ENCODE measurements at places on chromosomes 4 and X.

DNA sequence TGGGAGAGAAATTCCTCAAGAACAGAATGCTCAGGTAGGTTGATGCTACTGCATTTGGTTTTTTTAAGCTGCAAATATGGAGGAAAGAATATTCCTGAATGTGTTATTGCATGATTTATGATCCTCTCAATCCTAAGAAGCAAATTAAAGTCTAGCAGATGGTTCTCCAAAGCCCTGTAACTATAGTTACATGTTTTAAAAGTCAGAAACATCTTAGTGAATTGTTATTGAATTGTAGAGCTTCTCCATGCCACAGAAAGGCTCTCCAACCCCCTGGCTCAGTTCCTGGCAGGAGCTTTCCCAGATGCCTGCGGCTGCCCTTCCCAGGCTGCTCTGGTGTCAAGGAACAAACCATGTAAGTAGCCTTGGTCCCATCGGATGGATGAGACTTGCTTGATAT, 227.8 kb upstream of the GATB start:
- DNase-seq, result no peak

- no peak for DNase-seq
Observed at GRCh38 chrX:120740072-120740471, 110.2 kb upstream of the C1GALT1C1 start.

GRCh38 chr4:57098941-57099340, 11.2 kb downstream of the IGFBP7 start:
- DNase-seq, result peak; percentile 55

DNA sequence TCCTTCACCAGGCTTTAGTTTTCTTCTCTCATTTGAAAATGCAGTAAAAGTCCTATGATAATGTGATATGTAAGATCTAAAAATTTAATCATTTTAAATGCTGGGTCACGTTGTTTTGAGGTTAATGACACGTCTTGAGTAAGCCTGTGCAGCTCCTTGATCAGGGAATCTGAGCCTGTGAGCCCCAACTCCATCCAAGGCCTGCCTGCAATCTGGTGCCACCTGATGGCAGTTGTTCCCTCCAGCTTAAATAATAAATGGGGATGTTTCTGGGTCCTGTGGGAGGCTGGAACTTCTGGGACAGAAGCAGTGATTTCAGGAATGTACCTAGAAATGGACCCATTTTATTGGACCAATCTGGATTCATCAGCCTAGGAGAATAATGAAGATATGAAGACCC, 455.4 kb upstream of the ADGRL3 start:
- no peak for DNase-seq

DNA sequence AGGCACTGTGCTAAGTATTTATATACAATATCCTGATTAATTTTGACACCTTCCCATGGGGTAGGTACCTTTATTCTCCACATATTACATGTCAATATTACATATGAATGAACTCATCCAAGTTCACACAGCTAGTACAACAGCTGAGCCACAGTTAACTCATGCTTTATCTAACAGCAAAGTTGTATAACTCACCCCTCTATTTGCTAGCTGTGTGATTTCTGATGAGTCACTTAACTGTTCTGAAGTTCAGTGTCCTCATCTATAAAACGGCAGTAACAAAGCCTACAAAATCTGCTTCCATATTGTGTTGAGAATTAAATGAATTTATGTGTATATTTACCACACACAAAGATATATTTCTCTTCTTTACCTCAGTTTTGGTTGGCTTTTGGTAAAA, 48.2 kb upstream of the KDR start:
- DNase-seq, result no peak

GRCh38 chr4:119211867-119212233, 663 bp upstream of the USP53 start:
- no peak for DNase-seq

GRCh38 chr4:6573986-6574746, 823 bp upstream of the MAN2B2 start:
- DNase-seq, result no peak

- no peak for DNase-seq
Observed at GRCh38 chr4:182885738-182886077, 31.5 kb downstream of the DCTD start.

- DNase-seq, result no peak
Observed at GRCh38 chrX:82141942-82142341, 940.0 kb downstream of the SH3BGRL start.

GRCh38 chrX:37425370-37425769, 76.2 kb downstream of the PRRG1 start:
- DNase-seq, result no peak

DNA sequence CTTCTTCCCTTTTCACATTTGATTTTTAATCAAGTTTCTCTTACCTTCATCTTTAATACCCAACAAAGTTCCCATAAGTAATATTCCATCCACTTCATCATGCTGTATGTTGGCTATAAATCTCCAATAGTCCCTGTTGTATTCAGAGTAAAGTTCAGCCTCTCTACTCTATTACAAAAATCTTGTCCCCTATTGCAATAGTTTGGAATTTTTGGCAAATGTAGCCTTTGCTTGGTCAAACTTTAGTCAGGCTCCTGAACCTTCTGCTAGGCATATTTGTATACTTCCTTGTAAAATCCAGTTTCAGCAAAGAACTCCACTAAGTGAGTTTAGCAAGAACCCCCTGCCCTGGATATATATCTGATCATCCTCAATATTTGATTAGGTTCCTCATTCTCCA, 54.0 kb upstream of the PACRGL start:
- no peak for DNase-seq

GRCh38 chr4:153143527-153144348, 60.5 kb upstream of the TRIM2 start:
- DNase-seq, result peak; percentile 69

DNA sequence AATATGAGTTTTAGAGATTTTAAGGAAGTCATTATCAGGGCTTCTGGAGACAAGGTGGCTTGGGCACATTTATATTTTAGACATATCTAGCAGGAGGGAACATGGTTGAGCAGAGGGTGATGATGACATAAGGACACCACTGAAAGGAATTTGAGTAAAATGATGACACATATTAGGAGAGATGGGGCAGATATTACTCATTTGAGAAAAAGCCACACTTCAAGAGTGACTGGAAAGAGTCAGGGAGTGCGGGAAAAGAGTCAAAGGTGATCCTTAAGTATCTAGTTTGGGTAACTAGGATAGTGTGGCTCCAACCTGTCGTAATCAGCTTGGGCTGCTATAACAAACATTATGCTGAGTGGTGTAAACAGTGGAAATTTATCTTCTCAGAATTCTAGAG, 377.7 kb downstream of the PACRGL start:
- no peak for DNase-seq

DNA sequence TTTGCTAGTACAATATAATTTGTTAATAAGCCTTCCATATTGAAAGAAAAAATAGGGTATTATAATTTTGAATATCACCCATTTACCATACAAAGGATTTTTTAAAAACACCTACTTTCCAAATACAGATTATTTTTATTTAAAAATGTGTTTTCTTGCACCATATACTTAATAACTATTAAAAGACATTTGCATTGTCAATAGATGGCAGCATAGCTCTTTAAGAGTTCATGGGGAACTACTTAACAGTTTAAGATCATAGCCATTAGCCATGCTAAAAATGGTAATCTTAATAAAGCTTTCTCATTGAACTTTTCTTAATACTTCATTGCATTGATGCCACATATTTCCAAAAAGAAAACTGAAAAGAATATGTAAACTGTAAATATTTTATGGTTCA, 1995.9 kb downstream of the C4orf33 start:
- peak; percentile 72 for DNase-seq

DNA sequence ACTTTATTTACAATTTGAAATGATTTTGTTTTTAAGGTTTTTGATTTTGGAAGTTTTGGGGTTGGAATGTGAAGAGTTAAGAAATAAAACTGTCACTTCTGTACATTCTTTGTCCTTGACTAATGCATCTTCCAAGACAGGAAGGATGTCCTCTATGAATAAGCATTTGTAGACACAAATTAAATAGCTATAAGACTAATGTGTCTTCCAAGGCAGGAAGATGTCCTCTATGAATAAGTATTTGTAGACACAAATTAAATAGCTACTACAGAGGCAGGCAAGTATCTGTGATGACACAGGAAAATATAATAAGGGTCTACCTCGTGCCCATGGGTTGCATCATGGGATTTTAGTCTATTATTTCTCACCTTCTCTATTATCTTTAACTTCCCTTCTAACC, 14.5 kb downstream of the PRSS48 start:
- no peak for DNase-seq

- DNase-seq, result no peak
Observed at GRCh38 chr4:3879681-3880614, 113.8 kb downstream of the ADRA2C start.

- no peak for DNase-seq
Observed at GRCh38 chrX:8627796-8628195, 104.1 kb downstream of the ANOS1 start.

- DNase-seq, result no peak
Observed at GRCh38 chr4:101367201-101367600, 19.9 kb upstream of the PPP3CA start.

GRCh38 chr4:492412-492811, 6.5 kb downstream of the ZNF721 start:
- no peak for DNase-seq

GRCh38 chr4:139950568-139950967, 203.4 kb downstream of the MAML3 start:
- DNase-seq, result no peak

DNA sequence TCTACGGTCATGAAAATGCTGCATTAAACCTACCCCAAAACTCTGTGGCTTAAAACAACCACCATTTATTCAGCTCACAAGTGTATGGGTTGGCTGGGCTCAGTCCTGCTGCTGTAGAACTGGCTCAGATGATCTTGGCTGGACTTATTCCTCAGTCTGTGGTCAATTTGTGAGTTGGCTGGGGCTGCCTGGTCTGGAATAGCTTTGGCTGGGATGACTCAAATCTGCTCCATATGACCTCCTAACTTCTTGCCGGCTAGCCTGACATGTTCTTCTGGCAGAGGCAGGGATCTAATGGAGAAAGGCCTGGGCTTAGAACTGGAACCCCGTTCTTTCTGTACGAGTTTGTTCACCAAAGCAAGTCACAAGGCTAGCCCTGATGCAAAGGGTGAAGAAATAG, 71.7 kb downstream of the CFAP299 start:
- DNase-seq, result peak; percentile 15

GRCh38 chr4:11341337-11342043, 87.2 kb downstream of the HS3ST1 start:
- no peak for DNase-seq

GRCh38 chrX:145729635-145730034, 88.0 kb upstream of the SLITRK2 start:
- no peak for DNase-seq

DNA sequence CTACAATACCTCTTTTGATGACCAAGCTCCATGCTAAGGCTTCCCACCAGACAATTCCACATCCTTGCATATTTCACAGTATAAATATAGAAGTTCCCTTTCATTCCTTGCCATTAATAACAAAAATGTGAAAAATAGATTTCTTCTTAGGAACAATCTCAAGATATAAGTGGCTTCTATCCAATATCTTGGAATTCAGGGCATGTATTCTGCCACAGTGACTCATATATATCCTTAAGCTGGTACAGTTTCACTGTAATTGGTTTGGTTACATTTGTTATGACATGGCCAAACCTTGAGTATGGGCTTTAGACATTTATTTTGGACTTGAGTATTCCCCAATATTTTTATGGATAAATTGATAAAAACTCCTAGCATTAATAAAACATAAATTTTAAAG, 181.7 kb upstream of the DDX53 start:
- DNase-seq, result no peak

- DNase-seq, result peak; percentile 68
Observed at GRCh38 chr4:141026900-141027299, 106.4 kb downstream of the RNF150 start.

- no peak for DNase-seq
Observed at GRCh38 chr4:39526765-39527295, 409 bp downstream of the UGDH start.

DNA sequence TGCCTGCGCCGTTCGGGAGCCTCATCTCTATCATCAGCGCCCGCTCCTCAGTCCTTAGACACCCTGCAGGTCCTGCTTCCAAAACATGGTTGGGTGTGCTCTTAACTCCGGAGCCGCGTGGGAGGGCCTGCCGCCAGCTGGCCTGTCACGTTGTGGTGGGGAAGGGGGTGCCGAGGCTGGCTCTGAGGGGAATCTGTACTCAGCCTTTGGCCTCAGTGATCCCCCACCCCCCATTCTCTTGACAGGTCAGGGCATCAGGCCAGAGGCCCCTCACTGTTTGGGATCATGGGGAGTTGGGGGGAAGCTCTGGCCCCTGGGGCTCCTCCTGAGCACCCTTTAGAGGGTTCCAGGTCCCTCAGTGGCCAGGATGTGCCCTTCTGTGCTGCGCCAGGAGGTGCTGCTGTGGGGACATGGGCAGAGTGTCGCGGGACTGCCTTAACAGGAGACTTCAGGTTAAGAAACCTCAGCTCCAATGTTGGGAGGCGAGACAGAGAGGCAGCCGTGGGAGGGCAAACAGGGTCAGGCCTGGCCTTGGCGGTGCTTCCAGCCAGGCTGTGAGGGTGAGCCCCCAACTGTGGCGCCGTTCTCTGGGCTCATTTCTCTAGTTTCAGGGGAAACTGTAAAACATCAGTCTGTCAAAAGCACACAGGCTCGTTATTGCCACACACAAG, 33.5 kb downstream of the TRMT44 start:
- no peak for DNase-seq

DNA sequence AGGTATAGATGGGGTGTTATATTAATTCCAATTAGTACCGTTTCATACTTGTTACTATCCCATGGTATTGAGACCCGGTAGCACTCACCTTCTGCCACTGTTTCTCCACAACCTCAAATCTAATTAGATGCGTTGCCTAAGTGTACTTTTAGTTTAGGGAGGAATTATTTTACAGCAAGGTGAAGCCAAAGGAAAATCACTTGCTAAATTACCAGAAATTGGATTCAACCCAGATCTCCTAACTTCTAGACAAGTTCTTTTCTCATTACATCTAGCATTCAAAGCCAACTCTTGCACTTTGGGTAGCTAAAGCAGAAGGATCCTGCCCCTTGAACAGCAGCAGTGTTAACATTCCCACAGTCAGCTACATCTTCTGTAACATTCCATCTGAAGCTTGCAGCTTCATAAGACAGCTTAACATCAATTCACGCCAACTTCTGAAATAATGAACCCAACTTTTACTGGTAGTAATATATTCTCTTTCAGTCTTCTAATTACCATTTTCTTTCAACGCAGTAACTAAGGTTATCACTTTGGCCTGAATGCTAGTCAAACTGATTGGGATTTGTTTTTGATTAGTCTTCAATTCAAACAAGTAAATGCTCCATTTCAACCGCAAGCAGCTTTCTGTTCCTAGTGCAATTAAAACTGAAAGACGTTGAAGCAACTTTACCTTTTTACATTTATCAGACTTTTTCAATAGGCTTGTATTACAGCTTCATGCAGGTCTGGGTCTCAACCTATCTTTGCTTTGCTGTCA, 934 bp upstream of the SEC31A start:
- no peak for DNase-seq

DNA sequence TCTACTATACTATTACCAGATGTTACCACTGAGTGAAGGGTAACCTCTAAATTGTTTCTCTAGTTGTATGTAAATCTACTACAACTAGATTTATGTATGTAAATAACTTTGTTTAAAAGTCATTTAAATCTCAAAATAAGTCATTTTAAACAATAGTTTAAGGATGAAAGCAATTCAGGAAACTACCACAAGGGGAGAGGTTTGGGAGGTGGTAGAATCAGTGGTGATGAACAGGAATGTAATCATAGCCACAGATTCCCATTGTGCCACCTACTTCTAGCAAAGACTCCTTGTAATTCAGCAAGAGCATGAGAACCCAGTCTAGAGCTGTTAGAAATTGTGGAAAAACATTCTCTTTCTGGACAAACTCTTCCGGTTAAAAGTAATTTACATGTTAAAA, 234.6 kb downstream of the SLC7A11 start:
- no peak for DNase-seq

- peak; percentile 32 for DNase-seq
Observed at GRCh38 chr4:156109943-156110900, 156.6 kb upstream of the CTSO start.
